Stimulated activated CD8-positive, alpha-beta memory T cell treated with anti-CD3 and anti-CD28 coated beads, Interleukin-7, amount 100 ng/mL, for 24 hours (primary cell): ENCODE measurements at places on chromosomes 1 and 21.

DNA sequence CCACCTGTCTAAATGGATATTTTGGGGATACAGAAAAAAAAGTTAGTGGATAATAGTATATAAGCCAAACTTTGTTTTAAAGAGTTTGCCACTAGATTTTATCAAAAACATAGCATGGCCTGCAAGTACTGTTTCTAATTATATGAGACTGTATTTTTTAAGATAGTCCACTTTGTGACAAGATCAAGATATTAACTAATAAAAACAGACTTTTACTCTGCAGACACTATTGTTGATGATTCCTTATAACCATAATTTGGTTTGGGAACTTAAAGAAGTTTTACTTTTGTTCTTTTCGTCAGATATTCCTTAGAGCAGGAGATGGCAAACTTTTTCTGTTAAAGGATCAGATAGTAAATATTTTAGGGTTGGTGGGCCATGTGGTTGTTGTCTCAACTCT lies 36.4 kb downstream of the SMG7 start:
- DNase-seq: no peak

- no peak for DNase-seq
These were observed 43.4 kb downstream of the PTGS2 start for GRCh38 chr1:186636786-186637185.

GRCh38 chr1:224106568-224107281 lies 7.2 kb upstream of the FBXO28 start:
- no peak for DNase-seq

GRCh38 chr1:22782406-22782805 lies 71.8 kb downstream of the EPHB2 start:
- DNase-seq: no peak

- no peak for DNase-seq
These were observed 103.4 kb downstream of the TENT5C start for GRCh38 chr1:117709249-117709691.

DNA sequence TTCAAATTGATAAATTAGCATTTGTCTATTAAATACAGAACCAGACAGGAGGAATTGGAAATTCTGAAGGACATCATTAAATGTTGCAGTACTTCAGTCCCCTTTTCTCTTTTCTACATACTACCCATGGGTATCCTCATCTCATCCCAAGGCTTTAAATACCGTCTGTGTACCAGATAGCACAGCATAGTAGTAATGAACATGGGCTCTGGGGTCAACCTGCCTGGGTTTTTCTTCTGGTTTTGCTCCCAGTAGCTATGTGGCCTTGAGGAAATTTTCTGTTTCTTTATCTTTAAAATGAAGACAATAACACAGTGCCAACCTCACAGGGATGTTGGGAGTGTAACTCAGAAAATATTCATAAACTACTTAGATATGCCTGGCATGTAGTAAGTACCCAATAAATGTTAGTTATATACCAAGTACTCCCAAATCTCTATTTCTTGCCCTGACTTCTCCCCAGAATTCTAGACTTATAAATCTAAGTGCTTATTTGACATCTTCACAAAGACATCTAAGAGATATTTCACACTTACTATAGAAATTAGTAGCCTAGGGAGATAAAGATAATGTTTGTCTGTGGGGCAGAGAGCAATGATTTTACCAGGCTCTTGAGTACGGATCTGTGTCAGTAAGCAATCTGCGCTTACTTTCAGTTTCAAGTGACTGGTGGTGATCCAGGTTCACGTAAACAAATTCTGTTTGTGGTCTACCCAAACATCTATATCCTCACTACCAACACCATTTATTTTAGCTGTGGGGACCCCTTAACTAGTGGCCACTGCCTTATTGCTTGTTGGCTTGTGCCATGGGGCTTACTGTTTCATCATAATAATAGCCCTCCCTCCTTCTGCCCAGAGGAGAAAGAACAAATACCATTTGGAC lies 37.3 kb downstream of the VANGL2 start:
- DNase-seq: no peak

DNA sequence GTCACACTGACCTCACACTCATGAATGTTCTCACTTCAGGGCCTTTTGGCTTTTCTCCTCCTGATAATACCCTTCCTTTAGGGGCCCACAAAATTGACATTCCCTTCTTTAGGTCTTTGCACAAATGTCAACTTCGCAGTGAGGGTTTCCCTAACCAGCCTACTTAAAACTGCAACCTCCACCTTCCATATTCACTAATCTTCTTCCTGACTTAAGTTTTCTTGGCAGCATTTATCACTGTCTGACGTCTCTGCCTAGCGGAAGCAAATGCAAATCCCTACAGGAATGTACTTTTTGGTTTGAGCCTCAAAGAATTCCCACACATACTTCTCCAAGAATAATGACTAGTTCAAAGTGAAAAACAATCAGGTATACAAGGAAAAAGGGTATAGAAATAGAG lies 32.8 kb downstream of the INTS7 start:
- no peak for DNase-seq

DNA sequence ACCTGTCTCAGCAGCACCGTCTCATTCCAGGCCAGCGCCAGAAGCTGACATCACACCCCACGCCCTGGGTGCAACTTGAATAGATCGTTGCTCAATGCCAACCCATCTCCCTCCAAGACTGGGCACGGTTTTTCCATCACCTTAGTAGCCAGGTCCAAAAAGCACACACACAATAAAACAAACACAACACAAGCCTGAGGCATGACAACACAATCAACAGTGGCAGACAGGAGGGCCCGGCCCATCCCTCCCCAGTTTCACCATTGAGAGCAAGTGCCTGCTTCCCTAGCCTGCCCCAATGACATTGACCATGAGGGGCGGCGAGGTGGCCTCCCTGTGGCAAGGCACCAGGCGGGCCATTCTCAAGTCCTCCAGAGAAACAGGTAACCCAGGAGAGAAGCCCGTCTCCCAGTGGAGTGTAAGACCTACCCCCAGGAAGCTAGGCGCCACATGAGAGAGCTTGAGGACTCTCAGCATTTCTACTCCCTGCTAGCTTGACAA lies 2.7 kb downstream of the IFFO2 start:
- no peak for DNase-seq

GRCh38 chr1:151888972-151889570 lies 20.2 kb downstream of the THEM4 start:
- DNase-seq: no peak

- no peak for DNase-seq
These were observed 556.5 kb downstream of the PTBP2 start for GRCh38 chr1:97277891-97278654.

- no peak for DNase-seq
These were observed 228.9 kb downstream of the TNR start for GRCh38 chr1:175514387-175514953.

DNA sequence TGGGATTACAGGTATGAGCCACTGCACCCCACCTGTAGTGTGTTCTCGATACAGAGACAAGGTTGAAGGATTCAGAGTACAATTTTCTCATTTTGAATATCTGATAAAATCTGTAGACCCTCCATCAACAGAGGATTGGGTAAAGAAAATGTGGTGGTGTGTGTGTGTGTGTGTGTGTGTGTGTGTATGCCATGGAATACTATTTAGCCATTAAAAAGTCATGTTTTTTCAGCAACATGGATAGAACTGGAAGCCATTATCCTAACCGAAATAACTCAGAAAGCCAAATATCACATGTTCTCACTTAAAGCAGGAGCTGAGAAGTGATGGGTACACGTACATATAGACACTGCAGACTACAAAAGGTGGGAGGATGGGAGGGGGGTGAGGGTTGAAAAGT lies 57.9 kb downstream of the TRAF5 start:
- DNase-seq: no peak

- DNase-seq: no peak
These were observed 1126.7 kb upstream of the ADGRL2 start for GRCh38 chr1:80673935-80674597.

- DNase-seq: no peak
These were observed 8.4 kb downstream of the EXTL1 start for GRCh38 chr1:26029864-26030481.

GRCh38 chr1:112990271-112990670 lies 34.3 kb upstream of the SLC16A1 start:
- no peak for DNase-seq

DNA sequence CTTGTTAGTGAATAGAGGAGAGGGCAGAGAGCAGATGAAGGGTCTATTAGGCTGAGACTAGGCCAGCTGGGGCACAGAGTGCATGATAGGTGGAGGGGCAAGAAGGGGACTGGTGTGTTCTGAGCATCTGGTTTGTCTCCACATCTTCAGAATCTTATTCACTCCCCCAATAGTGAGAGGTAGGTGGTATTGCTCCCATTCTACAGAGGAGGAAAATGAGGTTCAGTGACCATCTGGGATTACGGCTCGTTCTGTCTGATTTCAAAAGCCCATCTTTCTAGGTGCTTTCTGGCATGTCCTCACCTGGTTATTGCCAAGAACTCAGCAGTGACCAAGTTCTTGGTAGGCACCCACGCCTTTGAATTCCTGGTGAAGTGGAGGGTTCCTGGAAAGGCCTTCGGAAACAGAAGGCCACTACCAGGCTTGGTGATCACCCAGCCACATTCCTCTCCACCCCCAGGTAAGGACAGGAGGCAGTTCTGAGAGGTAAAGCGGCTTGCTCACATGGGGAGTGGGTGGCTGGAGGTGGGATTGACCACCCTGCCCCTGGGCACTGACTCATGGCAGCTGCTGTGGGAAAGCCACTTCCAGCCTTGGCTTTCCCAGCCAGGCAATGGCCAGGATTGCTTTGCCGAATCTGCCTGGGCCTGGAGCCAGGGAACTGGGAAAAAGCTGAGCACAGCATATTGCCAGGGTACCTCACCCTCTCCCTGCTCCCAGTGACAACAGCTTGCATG lies 18.8 kb upstream of the CITED4 start:
- no peak for DNase-seq

- DNase-seq: no peak
These were observed at the start of gene CDC42BPA for GRCh38 chr1:227318016-227318852. TSS of gene CDC42BPA (minus strand) at chr1:227318492. CDS start at chr1:227317182, 1,310 bp downstream.

- DNase-seq: no peak
These were observed 15.5 kb downstream of the FYB2 start for GRCh38 chr1:56803561-56804156.

DNA sequence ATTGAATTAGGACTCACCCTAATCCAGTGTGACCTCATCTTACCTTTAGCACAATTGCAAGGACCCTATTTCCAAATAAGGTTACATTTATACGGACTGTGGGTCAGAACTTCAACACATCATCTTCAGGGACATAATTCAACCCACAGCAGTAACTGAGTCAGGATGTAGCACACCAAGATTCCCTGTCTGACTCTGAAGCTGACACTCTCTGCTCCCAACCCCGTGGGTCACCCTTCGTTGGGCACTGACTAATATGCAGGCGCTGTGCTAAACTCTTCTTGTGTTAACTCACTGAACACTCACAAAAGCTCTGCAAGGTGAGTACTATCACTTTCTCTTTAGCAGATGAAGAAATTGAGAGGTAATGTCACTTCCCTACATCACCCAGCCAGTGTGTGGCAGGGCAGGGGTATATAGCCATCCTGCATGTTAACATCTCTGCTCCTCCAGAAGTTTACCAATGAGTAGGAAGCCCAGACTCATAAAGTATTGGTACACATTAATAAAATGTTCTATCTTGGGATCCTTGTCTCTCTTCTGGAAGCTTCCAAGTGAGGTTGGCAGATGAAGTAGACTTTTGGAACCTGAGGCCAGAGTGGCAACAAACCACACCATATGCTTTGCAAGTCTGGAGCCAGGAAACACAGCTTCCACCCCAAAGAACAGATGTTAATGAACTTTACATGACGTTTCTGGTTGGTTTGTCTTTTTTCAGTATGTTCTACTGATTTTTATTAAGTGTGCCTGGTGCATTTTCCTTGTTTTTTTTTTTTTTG lies 139.2 kb upstream of the KLHDC7A start:
- no peak for DNase-seq

DNA sequence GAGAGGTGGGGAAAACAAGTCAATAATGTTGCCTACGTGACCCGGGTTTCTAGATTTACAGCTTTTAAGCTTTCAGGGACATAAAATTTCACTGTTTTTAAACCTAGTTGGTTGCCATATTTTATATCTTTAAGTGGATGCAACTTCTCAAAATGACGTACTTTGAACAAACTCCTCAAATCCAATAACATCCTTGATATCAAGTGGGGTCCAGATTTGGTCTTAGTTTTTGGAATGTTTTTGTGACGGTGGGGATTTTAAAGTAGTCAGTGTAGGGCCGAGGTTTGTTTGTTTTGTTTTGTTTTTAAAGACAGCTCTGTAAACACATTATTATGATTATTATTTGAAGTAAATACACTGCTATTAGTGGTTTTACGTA lies 453 bp downstream of the CDKN2C start:
- DNase-seq: no peak

DNA sequence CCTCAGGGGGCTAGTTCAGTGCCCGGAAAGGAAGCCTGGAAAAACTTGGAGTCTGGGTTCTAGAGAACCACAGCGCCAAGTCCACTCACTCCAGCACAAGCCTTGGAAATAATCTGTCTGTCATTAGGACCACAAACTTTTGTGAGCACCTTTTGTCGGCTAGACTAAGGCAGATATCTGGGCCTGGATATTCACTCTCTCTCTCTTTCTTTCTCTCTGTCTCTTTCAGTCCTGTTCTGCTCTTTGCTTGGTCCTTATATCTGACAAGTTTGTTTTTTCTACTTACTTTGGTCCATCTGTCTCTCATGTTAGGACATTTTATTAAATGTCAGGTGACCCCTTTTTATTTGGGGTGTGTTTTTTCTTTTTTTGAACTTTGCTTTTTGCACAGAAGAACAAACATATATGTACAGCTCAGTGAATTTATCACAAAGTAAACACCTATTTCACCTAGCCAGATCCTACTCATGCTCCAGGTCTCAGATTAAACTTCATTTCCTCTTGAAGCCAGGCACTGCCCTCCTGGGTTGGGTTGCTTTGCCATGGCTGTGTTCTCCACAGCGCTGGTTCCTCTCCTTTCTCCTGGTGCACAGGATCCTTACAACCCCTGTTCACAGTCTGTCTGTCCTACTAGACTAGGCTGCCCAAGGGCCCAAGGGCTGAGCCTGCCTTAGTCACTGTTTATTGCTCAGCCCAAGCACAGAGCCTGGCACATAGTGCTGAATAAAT lies 40.8 kb downstream of the TCEANC2 start:
- DNase-seq: no peak

- no peak for DNase-seq
These were observed 62.9 kb upstream of the LRP8 start for GRCh38 chr1:53390736-53391135.

DNA sequence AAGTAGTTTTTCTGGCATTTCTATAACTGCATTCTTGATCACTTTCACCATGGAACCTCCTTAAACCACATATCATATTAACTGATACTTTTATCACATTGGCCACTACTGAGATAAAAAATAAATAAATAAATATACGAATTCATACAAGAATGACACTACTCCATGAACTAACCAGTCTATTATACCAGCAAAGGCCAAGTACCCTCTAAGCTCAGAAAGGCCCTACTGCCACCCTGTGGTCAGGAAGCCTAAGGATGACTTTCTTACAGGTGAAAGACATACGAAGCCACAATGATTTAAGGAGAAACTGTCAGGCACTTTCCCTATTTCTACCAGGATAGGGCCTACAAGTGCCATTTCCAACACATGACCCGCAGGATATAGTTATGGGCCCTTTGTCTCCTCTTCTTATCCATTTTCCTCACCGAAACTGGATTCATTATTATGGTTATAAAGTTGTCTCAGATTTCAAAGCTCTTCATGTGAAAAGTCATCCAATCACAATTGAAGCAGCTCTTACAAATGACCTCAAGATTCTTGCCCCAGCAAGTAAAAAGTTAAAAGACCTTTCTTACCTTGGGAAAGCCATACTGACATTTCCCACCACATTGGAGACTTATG lies 23.9 kb downstream of the DNAJC8 start:
- DNase-seq: no peak

- no peak for DNase-seq
These were observed 52.4 kb downstream of the OSBPL9 start for GRCh38 chr1:51669272-51669671.
